ENCODE measurements at places on chromosomes 16 and 17.
A peak's percentile ranks its signal among the peaks of the same experiment; 100 is the strongest.

GRCh38 chr16:86156155-86156554 is 257.2 kb downstream of the IRF8 start:
- no peak for DNase-seq

DNA sequence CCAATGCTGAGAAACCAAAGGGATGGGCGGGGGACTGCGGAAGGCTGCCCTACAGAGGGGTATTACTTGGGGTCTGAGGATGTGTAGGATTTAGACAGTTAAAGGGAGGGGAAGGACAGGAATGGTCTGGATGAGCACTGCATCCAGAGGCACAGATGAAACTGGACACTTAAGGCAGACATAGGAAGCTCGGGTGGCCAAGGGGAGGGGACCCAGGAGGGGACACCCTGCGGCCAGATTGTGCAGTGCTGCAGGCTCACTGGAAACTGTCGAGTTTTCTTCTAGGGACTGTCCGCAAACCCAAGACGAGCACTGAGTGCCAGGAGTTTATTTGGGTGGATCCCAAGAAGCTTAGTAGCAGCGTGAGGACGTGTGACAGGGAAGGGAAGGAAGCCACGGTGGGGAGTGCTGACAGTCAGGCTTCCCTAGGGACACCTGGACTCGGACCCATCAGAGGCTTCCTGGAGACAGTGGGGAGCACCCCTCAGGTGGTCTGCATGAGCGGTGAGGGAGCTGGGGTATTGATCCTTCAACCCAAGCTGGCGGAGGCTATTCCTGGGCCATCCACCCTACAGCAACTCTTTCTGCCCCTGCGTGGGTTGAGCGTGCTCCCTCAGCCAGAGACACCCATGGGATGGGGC is 278.7 kb downstream of the FOXL1 start:
- no peak for DNase-seq

GRCh38 chr17:83103200-83103942 is 24.0 kb downstream of the METRNL start:
- DNase-seq: no peak

DNA sequence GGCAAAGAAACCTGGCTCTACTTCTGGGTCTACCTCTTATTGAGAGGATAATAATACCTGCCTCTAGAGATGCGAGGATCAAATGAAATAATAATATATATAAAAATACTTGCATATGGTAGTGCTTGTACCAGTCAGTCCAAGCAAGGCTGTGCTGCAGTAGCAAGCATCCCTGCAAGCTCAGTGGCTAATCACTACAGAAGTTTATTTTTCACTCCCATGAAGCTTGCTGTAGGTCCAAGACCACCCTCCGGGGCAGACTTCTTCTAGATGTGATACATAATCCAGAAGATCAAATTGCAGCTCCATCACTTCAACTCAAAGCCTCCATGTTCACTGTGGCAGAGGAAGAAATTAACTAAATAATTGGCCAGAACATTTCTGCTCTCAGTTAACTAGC is 48.9 kb upstream of the NKD1 start:
- no peak for DNase-seq

DNA sequence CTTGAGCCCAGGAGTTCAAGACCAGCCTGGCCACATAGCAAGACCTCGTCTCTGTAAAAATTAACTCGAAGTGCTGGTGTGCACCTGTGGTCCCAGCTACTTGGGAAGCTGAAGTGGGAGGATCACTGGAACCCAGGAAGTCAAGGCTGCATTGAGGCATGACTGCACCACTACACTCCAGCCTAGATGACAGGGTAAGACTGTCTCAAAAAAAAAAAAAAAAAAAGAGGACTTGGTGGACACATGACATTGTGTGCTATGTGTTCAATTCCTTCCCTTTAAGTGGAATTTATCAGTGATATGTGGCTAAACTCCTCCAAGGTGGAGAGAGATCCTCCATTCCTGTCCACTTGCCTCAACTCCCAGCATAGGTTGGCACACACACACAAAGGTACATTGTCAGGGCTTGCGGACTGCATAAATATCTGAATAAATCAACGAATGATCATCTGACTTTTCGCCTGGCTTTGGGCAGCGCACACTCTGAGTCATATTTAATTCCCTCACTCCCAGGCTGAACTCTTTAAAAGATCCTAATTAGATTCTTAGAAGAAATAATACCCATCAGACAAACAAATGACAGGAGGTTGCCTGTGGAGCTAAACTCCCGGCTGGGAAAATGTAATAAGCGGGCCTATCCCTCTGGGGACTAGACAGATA is 25.0 kb upstream of the SYT17 start:
- DNase-seq: no peak

DNA sequence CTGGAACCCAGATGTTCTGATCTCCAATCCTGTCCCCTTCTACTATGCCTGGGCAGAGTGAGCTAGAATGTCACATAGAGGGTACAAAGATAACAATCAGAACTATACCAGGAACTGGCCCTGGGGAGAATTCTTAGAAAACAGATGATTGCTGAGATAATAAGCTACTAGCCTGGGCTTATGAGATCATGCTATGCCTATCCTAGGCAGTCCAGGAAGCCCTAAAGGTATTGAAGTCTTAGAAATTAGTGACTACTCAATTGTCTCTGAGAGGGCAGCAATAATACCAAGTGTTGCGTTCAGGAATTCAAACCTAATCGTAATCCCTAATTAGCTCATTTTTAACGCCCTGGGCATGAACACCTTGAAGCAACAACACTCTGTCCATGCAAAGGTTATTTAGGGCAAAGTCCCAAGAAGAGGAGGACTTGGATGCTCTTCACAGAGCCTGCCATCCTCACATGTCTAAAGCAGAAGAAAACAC is 77.1 kb downstream of the MMD start:
- DNase-seq: peak; percentile 7

GRCh38 chr16:48434653-48435317 is 49.6 kb upstream of the SIAH1 start:
- no peak for DNase-seq

DNA sequence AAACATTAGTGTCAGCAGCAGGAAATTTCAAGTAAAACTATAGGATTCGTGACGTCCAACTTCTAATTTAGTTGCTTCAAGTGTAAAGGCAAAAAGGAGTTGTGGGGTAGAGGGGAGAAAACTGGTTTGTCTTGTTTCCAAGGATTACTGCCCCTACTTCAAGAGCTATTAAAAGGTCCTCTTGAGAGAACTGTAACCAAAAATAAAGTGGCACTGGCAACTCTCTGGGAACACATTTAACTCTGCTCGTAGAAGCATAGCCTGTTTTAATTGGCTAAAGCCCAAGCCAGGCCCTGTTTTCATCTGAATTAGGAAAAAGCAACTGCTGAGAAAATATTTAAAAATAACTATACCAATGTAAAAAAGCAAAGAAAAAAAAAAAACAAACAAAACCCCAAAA is 51.8 kb upstream of the AKAP1 start:
- no peak for DNase-seq

GRCh38 chr17:35046245-35046644 is 17.3 kb downstream of the RFFL start:
- no peak for DNase-seq

GRCh38 chr17:4375039-4375748 is 8.7 kb upstream of the UBE2G1 start:
- peak; percentile 15 for DNase-seq

DNA sequence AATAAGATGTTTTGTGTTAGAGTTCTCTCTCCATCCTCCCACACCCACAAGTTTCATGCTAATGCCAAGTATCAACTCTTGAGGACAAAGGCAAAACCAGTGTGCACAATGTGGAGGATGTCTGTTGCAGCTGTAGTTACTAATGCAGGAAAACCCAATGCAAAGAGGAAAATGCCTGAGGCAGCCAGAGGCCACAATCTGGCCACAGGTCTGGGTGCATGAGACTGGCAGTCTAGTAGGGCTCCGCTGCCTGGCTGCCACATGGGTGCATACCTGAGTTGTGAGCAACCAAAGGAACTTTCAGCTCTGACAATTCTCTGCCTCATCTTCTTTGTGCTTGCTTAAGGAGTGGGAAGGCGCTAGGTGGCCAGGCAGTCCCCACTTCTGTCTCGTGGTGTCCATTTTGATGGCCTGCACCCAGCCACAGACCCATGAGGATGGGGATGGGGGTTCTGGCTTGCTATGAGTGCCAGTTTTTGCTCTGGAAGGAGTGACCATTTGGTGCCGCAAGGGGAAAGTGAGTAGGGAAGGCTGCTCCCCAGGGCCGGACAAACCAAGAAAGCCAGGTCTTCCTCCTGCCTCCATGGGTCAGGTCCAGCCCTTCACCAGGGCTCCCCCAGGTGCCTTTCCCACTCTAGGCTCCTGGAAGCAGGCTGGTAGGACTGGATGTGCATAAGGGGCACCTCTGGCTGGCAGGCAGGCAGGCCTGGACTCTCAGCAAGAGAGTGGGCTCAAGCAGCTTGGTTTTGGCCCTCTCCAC is 4.2 kb upstream of the GFOD2 start:
- DNase-seq: no peak

GRCh38 chr17:66661411-66662256 is 173.3 kb upstream of the CACNG5 start:
- DNase-seq: no peak

GRCh38 chr16:68244481-68244902 is 681 bp upstream of the PLA2G15 start:
- DNase-seq: no peak

Measured in activated CD4-positive, alpha-beta T cell treated with anti-CD3 and anti-CD28 coated beads, Interleukin-2, amount 50 U/mL, for 24 hours (primary cell).